Germinal center (tissue), 1 donor: ENCODE measurements at places on chromosomes 12 and 14.

DNA sequence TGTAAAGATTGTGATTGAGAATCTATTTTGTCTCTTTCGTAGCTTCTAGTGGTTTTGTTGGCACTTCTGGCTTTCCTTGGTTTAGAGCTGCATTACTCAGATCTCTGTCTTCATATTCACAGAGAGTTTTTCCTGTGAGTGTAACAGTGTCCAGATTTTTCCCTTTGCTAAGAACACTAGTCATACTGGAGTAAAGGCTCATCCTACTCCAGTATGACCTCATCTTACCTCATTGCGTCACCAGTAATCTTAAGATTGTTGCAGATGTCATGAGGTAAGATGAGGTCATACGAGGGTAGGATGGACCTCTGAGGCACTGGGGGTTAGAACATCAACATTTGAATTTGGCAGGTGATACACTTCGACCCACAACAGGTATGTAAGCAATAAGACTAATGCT, 461.2 kb downstream of the FLRT2 start:
- DNase-seq = no peak

DNA sequence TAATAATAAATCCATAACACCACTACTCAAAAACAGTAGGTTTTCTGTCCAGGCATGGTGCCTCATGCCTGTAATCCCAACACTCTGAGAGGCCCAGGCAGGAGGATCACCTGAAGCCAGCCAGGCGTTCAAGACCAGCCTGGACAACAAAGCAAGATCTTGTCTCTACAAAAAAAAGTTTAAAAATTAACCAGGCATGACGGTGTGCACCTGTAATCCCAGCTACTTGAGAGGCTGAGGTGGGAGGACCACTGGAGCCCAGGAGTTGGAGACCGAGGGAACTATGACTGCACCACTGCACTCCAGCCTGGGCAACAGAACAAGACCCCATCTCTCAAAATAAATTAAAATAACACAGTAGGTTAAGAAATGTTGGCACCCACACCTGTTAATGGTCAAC, 44.5 kb upstream of the AP4S1 start:
- no peak for DNase-seq

GRCh38 chr12:54375259-54375579, 9.3 kb downstream of the ZNF385A start:
- DNase-seq = no peak

DNA sequence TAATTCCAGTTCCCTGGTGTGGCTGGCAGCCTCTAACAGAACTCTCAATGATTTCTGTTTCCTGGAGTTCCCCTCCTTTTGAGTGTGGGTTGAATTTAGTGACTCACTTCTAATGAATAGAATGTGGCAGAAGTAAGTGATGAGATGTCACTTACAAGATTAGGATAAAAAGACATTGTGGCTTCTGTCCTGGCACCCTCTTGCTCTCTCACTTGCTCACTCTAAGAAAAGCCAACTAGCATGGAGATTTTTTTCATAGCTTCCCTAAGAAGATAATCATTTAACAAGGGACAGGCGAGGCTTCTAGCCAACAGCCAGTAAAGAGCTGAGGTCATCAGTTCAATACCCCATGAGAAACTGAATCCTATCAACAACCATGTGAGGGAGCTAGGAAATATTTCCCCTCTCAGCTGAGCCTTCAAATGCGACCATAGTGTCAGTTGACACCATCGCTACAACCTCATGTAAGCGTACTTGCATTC, 156.7 kb downstream of the TMTC3 start:
- DNase-seq = no peak

DNA sequence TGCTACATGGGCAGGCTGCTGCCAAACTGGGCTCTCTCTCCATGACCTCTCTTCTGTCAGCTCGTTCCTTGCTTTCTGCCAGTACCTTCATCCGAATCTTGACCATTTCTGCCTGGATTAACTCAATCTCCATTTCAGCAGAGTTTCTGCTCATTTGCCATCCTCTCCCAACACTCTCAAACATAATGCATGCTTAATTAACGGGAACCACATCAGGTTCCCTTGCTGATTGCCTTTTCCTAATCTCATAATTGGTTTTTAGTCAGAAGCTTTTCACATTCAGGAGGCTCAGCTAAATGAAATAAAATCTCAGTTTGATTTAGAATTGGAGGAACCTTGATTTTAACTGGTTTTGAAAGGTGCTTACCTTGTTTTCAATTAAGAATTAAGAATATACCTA, 127.3 kb downstream of the SLC5A8 start:
- DNase-seq = no peak

- no peak for DNase-seq
These were observed 2.1 kb downstream of the TNFAIP2 start for GRCh38 chr14:103125098-103126070.

- DNase-seq = no peak
These were observed 27.7 kb downstream of the GPR68 start for GRCh38 chr14:91216731-91217226.

DNA sequence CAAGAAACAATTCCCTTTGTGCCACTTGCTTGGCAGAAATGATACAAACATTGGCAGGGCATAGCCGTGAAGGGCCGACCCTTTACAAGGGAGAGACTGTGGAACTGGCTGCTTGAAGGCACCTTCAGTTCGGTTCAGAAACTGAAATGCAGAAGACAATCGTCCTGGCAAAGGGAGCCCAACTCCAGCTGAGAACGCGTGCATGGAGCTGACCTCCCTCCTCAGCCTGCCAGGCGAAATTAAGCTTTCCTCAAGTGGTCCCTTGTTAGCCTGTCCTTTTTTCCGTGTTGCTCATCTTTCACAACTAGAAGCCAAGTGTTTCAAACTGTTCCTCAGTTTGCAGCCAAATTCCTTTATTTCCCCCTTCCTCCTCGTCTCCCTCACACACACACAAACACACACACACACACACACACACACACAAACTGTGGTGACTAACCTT, 8.1 kb downstream of the LGR5 start:
- no peak for DNase-seq

GRCh38 chr12:52211716-52212585, 20.1 kb upstream of the KRT80 start:
- DNase-seq = no peak

- DNase-seq = no peak
These were observed 5.6 kb downstream of the PYM1 start for GRCh38 chr12:55922126-55922525.

DNA sequence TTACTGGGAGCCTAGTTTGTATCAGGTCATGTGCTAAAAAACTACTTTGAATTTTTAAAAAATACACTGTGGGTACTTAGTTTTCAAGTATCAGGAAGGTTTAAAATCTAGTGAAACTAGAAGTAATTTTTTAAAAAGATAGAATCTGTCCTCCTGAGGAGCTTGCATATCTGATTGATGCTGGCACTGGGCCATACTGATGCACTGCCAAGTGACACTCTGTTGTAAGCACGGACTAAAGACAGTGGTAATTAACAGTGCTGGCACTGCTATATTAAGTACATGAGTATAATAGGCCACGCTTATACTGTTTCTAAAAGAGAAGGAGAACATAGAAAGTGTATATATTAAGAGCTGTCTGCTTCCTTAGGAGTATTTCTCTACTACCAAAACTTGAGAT, 10.0 kb upstream of the TBC1D30 start:
- DNase-seq = no peak
